ENCODE measurements at places on chromosomes 12 and 14.

GRCh38 chr12:121523741-121524140 lies 57.1 kb downstream of the KDM2B start:
- no peak for DNase-seq

DNA sequence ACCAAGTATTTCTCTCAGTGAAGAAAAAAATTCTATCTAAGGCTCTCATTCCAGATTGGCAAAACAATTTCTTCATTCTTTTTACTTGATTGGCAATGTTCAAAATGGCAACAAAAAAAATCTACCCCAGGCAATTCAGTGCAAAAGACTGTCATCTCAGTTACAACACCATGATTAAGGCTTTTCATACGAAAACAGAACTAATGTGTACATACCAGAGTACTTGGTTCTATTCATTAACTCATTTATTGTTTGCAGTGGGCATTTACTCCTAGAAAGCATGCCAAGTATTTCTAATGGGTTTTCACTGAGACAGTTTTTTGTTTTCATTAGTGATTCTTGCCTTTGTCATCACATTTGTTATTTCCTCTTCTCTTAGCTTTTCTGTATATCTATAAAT lies 33.0 kb downstream of the DBX2 start:
- DNase-seq: no peak

GRCh38 chr12:101857043-101857558 lies 20.3 kb upstream of the DRAM1 start:
- DNase-seq: no peak

DNA sequence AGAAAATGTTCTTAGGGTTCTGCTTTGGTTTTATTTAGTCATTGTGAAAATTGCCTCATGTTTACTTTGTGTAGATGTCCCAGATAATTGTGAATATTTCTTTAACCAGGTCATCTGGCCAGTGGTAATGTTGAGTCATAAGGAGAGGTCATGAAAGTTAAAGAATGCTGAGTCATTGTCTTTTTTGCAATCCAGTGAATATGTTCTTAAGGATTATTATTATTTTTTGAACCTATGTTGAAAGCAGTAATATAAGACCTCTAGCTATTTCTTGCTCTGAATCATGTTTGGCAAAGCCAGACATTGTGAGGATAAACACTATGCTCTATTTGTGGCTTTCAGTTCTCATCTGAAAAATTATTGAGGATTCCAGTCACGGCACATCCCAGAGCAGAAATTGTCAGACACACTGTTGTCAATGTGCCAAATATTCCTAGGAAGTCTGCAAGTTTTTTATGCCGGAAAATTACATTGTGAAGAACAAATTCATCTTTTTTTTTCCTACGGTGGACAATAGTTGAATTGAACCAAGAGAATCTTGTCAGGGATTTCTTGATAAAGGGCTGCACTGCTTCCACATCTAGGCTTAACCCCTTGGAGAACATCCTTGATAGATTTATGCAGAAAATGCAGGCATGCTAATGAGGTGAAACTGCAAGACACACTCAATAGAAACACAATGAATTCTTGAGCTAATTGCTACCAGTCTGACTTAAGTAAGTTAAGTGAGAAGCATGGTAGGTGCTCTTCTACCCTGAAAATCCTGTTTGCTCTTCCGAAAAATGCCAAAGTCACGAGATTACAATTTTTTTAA lies 369.6 kb downstream of the ATP23 start:
- DNase-seq: no peak

- no peak for DNase-seq
Measured at GRCh38 chr12:26847431-26847830, 14.4 kb upstream of the ITPR2 start.

DNA sequence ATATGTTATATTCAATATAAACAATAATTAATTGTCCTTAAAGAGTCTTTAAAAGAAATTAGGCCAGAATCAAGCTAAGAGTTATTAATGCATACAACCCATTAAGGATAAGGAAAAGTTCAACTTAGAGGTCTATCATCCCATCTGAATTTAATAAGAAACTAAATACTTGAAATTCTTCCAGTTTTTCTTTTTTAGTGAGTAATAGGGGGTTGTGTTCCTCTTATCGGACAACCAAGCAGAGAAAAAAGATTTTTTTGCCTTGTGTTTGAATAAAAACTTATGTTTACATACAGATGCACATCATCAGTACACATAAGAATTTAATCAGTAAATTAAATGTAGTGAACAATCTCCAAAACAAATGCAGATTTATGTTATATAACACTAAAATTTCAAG lies 32.5 kb downstream of the PAWR start:
- no peak for DNase-seq

DNA sequence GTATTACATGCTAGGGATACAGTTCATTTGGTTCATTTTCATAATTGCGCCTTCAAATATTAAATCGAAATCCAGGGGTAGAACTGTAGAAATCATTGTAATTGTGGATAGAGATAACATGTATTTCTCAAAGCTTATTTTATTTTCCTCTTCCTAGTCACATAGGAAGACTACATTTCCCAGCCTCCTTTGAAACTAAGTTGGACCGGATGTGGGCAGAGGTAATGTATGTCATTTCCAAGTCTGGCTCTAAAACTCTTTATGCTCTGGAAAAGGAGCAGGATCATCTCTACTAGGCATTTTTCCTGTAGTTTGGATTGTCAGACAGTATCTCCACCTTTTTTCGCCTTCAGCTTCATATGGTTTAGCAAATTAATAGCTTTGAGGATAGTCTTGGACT lies 70.1 kb upstream of the CRY1 start:
- DNase-seq: no peak

DNA sequence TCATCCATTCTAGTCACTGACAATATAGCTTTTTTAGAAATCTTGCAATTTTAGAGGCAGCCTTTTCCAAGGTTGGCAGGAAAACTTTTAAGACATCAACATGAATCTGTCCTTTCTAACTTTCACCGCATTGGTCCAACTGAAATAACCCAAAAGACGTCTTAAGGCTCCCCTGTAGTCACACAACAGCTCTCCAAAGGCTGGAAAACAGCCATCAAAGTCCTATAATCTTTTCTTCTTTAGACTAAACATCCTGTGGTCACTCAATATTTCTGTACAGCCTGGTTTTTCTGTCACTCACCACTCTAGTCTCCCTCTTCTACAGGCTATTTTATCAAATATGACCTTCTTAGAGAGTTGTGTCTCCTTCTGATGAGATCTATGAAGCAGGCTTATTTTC lies 4.5 kb upstream of the PTPRB start:
- no peak for DNase-seq

- no peak for DNase-seq
Measured at GRCh38 chr12:100234591-100235304, 32.1 kb downstream of the DEPDC4 start.

DNA sequence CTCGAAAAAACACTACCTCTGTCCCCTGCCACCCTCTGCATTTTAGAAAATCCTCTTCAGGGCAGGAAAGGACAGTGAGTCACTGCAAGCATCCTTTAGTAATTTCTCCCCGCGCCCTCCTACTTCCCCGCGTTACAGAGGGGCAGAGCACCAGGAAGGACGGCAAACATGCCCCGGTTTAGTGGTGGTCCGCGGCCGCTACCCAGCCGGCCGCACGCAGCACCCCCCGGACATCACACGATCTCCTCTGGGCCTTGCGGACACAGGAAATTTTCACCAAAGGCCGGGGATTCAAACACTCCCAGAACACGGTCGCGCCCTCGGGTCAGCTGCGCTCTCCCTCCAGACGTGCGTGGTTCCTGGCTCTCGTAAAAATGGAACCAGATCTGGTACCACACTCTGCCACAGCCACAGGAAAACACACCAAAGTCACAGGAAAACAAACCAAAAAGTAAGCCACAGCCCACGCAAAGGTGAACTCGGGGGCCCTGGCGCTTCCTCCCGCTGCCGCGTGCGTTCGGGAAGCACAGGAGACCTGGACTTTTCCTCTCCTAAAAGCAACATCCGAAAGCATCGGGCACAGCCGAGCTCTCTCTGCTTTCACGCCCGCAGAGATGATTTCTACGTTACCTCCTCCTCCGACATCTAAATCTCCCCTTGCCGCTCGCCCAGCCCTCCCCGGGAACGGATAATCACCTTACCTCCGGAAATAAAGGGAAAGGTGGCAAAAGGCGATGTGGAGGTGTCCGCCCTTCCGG lies 839 bp downstream of the SLC38A1 start:
- DNase-seq: no peak

DNA sequence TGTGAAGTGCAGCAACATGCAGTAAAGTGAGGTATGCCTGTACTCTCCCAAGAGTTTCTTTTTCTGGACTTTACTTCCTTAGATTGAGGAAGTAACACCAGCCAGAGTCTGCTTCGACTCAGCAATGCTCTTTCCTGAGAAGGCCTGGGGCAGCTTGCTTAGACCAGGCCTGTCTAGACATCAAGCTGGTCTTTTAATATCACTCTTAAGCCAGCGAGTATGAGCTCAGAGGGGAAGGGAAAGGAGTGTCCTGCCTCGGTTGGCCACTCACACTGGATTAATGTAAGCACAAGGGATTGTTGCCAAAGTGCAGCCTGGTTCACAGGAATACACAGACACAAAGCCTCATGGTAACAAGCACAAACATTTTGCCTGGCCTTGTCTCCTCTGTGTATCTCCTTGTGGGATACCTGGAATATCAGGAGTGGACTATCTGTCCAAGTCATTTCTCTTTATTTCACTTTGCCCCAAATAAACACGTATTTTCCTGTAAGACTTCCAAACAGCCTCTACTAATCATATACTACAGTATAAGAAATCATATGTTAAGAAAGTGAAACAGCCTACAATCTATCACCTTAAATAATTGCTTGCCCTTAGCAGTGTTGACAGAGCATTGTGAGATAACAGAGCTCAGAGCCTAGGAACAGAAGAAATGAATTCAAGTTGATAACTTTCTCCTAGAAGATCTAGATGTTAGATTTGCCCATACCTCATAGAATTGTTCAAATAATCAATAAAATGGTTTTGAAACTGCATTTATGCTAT lies 121.2 kb upstream of the DAAM1 start:
- peak; percentile 19 for DNase-seq

GRCh38 chr12:47236109-47236714 lies 156.5 kb upstream of the AMIGO2 start:
- no peak for DNase-seq

- no peak for DNase-seq
Measured at GRCh38 chr12:54133772-54134375, 54.9 kb downstream of the SMUG1 start.

DNA sequence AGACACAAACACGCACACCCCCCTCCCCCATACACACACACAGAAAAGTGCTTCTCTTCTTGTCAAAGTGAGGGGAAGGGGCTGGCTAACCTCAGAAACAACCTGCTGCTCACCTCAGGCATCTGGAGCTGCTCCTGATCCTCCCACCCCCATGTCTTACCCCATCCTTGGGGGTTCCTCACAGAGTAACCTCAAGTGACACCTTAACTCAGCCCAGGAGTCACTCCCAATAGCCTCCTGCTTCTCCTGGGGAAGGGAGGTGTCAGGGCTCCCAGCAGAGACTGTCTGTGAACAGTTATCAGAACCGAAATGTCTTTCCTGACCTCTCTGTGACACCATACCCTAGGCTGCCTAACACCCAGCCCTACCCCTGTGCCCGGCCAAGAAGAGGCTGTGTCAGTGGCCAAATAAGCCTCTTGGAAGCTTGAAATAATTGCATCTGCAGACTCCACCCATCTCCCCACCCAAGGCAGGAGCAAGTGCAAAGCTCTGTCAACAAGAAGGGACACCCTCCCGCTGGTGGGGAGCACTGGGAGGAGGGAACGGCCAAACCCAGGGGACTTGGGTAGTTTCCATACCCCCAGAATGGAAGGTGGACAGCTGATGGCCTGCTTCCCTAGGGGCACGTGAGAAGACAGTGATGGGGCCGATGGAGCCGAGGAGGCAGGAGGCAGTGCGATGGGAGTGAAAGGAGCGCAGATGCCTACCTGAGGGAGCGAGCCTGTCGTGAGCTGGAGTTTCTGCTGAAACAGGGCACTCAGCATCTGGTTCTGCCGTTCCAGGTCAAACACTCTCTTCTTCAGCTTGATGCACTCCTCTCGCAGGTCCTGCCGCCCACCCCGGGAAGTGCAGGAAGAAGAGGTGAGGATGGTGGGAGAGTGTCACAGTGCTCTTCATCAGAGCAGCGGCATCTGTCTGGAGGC lies 26.8 kb downstream of the NCKAP5L start:
- no peak for DNase-seq

Measured in transverse colon (tissue), 4 donors.